ENCODE measurements at places on chromosomes 1 and 21.
A peak's percentile ranks its signal among the peaks of the same experiment; 100 is the strongest.

GRCh38 chr1:78079580-78079979 lies 33.8 kb downstream of the GIPC2 start:
- no peak for DNase-seq

DNA sequence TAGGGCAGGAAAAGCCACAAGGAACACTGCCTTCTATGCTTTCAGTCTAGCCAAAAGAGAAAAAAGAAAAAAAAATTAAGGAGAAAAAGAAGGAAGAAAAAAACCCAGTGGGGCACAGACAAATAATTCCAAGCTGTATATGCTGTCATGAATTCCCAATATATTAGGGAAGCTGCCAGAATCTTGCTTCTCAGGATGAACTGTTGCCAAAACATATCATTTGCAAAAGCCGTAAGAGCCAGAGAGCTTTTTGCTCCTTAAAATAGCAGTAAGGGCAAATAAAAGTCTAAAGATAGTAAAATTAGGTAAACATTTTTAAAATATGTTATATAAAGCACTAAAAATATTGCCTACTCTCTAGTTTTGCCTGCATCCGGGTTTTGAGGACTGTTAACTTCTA lies 52.1 kb downstream of the PGM1 start:
- no peak for DNase-seq

DNA sequence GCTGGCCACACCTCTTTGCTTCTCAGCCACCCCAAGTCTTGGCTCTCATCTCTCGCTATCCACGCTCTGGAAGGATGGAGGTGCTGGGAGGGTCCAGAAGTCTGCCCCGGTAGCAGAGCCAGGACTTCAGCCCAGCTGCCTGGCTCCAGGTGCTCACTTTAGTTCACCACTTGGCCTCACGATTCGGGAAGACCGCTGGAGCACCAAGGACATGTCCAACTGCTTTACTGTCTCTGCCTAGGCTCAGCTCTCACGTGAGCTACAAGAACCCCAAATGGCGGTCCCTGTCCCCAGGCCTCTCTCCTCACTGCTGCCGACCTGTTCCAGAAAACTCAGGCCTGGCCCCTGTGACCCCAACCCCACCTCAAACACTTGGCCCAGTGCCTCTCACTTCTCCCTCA lies 3.4 kb downstream of the TRIM11 start:
- no peak for DNase-seq

GRCh38 chr1:164726235-164726634 lies 167.3 kb downstream of the PBX1 start:
- DNase-seq, result no peak

GRCh38 chr1:86233403-86233802 lies 76.8 kb upstream of the COL24A1 start:
- DNase-seq, result no peak

DNA sequence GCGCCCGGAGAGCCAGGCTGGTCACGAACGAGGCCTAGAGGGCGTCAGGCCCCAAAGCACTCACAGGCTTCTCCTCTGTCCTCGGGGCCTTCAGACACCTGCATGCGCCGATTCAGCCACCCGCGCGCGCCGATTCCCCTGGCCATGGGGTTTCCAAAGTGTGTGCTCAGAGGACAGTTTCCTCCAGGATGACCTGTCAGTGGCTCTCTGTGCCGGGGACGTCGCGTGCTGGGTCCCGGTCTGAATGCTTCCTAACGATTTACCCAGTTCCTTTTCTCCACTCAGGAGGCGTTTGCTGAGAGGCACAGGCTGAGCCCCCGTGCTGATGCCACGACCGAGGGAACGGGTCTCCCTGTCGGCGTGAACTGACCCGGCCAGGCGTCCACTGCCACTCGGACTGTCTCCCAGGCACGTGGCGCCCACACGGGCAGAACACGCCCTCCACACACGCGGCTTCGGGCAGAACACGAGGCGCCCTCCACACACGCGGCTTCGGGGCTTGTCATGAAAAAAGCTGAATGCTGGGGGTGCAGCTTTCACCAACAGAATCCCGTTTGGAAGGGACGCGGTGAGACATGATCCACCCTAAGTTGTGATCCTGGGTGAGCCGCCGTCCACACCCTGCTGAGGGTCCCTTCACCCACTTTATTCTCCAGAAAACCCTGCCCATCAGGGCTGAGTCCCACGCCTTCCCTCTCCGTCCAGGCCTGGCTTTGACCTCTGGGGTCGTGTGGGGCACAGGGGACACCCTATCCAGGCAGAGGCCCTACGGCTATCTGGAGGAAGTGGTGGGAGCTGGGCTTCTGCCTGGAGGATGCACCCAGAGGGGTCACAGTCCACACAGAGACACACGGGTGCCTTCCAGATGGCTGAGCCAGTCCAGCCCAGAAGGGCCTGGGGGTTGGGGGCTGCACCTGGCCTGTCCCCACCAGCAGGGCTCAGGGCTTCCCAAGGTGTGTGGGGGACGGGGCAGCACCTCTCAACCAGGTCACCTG lies 56.1 kb downstream of the COL6A1 start:
- DNase-seq, result no peak

- DNase-seq, result no peak
These were observed 17.6 kb downstream of the NADK start for GRCh38 chr1:1760715-1761114.

GRCh38 chr1:208731981-208732821 lies 488.0 kb upstream of the PLXNA2 start:
- DNase-seq, result peak; percentile 66

GRCh38 chr1:26408604-26409003 lies 2.0 kb upstream of the LIN28A start:
- DNase-seq, result peak; percentile 83

- no peak for DNase-seq
These were observed 89.4 kb upstream of the LBR start for GRCh38 chr1:225517221-225517620.

GRCh38 chr1:78383923-78384322 lies 106.9 kb upstream of the PTGFR start:
- DNase-seq, result peak; percentile 41

DNA sequence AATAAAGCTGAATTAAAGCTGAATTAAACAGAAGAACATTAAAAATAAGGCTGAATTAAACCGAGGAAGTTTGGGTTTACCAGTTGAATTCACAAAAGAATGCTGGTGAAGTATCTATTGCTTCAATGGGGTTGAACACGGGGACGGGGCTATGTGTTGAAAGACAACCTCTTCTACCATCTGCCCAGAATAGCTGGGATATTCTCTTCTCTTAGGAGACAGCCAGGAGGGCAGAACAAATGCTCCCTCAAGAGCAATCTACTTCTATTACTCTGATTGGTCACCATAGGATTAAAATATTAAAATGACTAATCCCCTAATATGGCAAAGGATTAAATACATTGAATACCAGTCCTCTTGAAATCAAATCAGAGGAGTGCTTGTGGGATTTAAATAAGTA lies 68.4 kb downstream of the LPGAT1 start:
- no peak for DNase-seq

DNA sequence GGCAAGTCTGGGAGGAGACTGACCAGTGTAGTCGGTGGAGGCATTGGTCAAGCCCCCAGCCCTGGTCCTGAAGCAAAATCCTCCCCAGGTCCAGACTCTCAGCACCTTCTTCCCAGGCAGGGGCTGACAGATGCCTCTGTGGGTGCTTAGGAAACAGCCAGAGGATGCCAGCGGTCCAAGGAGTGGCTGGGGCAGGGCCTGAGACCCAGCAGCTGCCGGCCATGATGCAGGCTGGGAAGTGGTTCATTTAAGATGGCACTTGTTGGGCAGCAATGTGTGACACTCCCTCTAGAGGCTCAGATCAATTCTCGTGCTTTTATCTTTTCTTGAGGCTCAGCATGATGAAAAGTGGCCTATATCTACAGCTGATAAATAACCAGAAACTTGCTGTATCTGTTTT lies 165.0 kb upstream of the VAMP3 start:
- DNase-seq, result no peak

- DNase-seq, result no peak
These were observed 720 bp upstream of the F3 start for GRCh38 chr1:94542088-94542870.

DNA sequence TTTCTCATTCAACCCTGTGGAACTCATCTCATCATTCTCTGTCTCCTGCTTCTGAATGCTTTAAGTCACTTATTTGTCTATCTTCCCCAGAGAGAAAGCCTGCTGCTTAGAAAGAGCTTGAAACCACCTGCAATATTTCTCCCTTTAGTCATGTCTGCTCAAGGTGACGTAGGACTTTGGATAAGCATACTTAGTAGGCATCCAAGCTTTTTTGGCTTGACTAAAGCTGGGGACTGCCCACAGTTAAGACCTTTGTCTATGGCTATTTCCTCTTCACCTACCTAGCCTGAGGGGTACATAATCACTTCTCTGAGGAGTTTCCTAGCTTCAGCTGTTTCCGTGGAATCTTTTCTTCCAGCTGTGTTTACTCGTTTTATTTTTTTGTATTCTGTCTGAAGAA lies 665.8 kb upstream of the CAMK1G start:
- no peak for DNase-seq

DNA sequence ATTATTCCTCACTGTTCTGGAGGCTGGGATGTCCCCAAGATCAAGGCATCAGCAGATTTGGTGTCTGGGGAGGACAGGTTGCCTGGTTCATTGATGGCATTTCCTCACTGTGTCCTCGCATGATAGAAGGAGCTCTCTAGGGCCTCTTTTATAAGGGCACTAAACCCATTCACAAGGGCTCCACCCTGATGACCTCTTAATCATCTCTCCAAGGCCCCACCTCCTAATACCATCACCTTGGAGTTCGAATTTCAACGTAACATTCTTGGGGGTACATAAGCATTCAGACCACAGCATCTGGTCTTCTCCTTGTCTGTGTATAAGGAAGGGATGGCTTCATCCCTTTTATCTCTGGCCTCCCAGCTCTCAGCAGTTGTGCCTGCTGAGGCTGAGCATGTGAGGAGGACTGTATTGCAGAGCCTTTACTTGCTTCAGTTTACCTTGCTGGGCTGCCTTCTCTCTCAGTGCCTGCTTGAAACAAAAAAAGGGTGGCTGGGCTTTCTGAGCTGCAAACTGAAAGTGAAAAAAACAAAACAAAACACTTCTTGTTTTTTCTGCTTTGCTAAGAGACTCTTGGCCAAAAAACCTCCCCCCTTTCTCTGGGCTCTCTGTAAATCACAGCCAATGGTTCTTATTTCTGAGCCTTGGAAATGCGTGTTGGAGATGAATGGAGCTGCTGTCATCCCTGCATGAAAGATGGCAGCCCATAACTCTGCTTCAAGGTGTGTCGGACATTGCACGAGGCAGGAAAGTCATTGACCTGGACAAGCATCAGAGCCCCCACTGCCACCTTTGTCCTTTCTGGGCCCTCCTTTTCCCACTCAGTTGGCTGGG lies 75.8 kb downstream of the RHOU start:
- DNase-seq, result no peak

DNA sequence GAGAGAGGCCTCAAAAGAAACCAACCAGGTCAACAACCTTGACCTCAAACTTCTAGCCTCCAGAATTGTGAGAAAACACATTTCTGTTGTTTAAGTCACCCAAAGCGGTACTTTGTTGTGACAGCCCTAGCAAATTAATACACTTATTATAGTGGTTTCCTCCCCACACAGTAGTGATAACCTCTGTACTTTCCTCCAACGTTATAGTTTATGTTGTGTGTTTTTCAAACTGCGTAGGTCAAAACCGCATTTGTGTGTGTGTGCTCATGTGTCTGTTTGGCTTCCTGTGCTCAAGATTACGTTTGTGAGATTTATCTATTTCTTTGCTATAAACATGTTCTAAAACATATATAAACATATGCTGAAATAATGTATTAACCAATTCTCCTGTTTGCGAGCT lies 667.8 kb upstream of the USP24 start:
- DNase-seq, result no peak

DNA sequence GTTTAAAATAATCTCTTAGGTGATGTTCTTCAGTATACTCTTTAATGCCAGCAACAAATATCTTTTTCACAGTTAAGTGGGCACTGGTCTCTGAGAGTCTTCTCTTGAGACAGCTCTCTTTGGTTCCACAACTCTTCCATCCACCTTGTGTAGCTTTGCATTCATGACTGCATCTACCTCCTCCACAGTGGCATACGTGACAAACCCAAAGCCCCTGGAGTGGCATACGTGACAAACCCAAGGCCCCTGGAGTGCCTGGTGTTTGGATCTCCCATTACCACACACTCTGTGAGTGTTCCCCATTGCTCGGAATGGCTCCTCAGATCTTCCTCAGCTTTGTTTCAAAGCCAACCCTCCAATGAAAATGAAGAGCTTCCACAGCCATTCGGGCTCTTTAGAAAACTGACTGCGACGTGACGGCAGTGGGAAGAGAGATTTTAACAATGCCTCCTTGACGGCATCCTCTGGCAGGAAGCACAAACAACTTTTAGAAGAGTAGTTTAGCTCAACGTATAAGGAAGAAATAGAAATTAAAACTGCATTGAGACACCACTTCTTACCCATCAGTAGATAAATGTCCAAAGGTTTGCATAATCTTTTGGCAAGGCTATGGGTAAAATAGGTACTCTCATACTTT lies 45.8 kb downstream of the SLC30A7 start:
- no peak for DNase-seq

GRCh38 chr1:96533820-96534219 lies 187.8 kb upstream of the PTBP2 start:
- no peak for DNase-seq

DNA sequence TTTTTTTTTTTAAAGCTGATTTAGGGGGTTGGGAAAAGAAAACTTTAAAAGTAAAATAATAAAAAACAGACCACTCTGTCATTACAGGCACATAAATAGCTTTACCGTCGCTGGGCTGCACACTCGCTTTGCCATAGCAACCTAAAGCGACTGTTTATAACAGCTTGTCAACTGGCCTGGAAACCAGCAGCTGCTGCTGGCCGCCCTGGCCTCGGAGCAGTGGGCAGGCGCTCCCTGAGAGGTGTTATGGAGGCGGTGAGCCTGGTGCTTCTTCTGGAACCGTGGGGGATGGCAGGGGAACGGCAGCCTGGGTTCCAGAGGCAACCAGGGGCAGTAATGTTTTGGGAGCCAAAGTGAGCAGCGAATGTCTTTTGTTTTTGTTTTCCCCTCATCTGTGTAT lies 45.7 kb downstream of the ATP2B4 start:
- DNase-seq, result no peak

- no peak for DNase-seq
These were observed 35.0 kb downstream of the COL18A1 start for GRCh38 chr21:45439901-45440461.

DNA sequence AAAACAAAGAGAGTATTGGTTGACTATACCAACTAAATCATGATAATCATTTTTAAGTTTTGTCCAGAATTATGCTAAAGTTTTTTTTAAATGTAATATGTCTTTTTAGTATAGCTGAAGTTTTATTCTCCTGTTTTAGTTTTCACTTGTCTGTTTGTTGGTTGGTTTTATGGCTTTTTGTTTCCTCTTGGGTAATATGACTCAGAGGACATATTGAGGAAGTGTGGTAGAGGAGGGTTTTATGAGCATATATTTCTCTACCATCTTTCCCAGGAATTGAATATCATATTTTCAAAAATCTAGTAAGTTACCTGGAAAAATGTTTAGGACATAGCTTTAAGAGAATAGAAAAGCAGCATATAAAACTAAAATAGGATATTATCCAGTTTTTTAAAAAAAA lies 68.6 kb upstream of the MCOLN3 start:
- peak; percentile 37 for DNase-seq

DNA sequence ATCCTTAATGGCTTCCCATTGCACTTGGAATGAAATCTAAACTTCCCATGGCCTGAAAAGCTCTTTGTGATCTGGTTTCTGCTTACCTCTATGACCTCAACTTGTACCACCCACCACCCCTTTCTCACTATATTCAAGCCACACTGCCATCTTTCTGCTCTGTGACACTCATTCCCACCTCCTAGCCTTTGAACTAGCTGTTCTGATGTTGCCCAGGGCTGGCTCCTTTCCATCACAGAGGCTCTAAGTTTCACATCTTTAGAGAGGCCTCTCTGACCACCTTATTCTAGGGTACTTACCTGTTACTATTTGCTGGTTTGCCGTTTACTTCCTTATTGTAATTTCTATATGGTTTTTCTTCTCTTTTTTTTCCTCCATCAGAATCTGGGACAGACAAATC lies 4.2 kb downstream of the MPZL1 start:
- no peak for DNase-seq
